ENCODE measurements at places on chromosomes 6 and 20.

- no peak for DNase-seq
These were observed 36.5 kb downstream of the KCTD20 start for GRCh38 chr6:36479256-36479655.

GRCh38 chr20:53926428-53927028 lies 143.9 kb downstream of the BCAS1 start:
- no peak for DNase-seq

- no peak for DNase-seq
These were observed 213.8 kb downstream of the ERMARD start for GRCh38 chr6:169965239-169965638.

DNA sequence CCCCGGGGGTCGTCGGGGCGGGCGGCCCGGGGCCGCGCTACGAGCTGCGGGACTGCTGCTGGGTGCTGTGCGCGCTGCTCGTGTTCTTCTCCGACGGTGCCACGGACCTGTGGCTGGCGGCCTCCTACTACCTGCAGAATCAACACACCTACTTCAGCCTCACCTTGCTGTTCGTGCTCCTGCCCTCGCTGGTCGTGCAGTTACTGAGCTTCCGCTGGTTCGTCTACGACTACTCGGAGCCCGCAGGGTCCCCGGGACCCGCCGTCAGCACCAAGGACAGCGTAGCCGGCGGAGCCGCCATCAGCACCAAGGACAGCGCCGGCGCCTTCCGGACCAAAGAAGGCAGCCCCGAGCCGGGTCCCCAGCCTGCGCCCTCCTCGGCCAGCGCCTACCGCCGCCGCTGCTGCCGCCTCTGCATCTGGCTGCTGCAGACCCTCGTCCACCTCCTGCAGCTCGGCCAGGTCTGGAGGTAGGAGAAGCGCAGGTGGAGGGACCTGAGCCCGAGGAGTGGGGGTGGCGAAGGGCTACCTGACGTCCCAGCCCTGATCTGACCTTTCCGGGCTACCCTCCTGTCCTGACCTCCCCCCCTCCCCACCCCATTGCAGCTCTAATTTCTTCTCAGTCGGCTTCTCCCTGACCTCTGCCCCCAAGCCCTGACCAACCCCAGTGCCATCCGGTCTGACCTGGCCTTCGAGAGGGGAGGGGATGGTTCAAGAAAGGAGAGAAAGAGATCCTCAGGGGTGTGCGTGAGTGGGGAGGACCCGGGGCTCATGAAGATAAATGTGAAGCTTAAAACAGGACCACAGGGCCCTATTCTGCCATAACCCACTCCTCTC lies 558 bp downstream of the XKR7 start:
- peak; percentile 68 for DNase-seq

DNA sequence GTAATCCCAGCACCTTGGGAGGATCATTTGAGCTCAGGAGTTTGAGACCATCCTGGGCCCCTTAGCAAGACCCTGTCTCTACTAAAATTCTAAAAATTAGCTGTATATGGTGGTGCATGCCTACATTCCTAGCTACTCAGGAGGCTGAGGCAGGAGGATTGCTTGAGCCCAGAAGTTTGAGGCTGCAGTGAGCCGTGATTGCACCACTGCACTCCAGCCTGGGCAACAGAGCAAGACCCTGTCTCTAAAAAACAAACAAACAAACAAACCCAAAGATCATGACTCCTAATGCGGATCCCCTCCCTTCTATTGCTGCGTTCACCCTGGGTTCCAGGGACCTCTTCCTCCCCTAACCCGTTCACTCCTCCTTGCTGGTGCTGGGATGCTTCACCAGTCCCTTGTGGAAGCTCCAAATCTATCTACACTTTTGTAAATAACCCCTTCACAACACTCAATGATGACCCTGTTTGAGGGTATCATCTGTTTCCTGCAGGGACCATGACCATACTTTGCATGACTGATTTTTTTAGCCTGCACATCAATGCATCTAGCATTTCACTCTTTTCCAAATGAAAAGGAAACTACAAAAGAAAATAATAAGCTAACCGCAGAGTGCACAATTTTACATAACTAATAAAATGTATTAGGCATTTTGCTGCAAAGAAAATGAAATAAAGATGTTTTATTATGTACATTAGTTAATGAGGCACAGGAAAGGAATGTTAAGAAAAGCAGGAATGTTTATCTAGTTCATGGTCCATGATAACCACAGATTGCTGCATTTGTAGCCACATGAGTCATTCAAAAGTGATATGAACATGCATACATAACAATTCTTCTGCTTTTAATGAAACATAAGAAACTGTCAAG lies 30.5 kb upstream of the IPCEF1 start:
- DNase-seq, result no peak

DNA sequence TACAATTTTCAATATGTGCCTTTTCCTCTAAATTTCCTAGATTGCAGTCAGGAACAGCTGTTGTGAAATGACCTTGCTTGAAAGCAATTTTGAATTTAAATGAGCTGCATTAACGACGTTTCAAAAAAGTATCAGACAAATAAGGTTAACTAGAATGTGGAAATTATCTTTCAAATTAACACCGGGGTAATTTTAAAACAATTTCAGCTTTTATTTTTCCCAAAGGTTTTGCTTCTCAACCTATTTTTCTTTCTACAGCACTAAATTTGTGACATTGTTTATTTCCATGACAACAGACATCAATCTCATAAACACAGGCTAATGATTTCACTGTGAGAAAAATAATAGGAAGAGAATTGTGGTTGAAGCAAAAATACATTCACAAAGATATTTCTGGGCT lies 38.5 kb downstream of the COL12A1 start:
- no peak for DNase-seq

- no peak for DNase-seq
These were observed 73.6 kb upstream of the FLRT3 start for GRCh38 chr20:14410869-14411555.

GRCh38 chr6:85449818-85450759 lies at the start of gene NT5E:
NT5E (plus strand) TSS chr6:85450083; CDS start chr6:85450140, 57 bp downstream.
- DNase-seq, result peak; percentile 7

DNA sequence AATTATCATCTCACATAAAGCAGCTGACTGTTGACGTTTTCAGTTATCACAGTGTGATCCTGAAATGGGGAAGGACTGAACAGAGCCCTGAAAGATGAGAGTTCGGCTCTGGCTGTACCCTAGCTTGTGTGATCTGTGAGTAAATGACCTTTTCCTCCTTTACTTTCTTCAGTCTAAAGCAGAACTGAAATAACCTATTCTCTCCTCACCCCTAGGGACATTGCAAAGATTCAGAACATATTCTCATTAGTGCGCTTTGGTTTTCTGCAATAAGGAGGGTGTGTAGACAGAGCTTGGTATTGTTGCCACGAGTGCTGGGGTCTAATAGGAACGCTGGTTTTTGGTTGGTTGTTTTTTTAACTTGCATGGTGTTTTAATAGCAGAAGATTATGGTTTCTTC lies 16.7 kb downstream of the FARS2 start:
- no peak for DNase-seq

DNA sequence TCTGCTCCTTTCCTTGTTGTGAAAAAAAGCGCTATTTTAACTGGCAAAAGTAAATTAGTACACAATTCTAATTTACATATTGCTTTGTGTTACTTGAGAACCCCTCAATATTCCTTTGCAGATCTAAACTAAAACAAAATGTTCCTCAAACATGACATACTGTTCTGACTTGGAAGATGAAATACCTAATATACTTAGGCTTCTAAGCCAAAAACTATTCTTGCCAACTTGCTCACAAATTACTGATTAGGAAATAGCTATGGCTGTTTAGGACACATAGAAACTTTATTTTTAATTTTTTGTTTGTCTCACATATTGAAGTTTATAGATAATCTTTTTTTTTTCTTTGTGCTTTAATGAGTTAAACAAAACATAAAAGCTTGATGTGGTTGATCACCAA lies 542.2 kb downstream of the GRIK2 start:
- no peak for DNase-seq

DNA sequence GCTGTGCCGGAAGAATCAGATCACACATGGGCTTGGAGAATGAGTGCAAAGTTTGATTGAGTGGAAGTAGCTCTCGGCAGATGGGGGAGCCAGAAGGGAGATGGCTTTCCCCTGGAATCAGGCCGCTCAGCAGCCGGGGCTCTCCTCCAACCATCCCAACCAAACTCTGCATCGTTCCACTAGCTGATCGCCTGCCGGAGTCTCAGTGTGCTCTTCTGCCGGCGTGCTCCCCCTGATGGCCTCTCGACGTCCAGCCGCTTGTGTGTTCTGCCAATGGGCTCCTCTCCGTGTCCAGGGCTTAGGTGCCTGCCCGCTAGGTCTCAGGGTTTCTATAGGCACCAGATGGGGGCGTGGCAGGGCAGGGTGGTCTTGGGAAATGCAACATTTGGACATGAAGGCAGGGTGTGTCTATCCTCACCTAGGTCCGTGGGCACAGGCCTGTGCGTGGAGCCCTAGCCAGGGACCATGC lies 4.9 kb upstream of the BIRC7 start:
- no peak for DNase-seq
